ENCODE measurements at places on chromosomes 12 and 14.

DNA sequence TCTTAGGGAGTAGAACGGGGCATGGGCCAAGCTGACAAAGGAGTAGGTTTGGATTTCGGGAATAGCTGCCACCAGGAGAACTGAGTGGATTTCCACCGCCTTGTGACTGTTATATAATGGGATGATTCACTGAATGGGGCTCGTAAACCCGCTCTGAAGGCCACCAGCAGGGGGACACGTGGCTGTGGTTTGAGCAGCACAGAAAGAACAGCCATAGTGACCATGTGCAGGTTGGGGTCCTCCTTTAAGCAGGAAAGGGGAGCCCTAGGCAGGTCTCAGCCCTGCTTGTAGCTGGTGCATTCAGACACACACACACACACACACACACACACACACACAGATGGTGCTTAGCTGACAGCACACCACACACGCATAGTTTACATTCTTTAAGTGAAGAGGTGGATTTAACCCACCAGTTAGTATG is 8.6 kb upstream of the ASB2 start:
- no peak for DNase-seq

- no peak for DNase-seq
Measured at GRCh38 chr12:89935850-89936249, 227.2 kb upstream of the ATP2B1 start.

- DNase-seq, result no peak
Measured at GRCh38 chr12:38328306-38328895, 11.8 kb downstream of the ALG10B start.

GRCh38 chr14:91861091-91861490 is 6.2 kb downstream of the TC2N start:
- DNase-seq, result no peak

- no peak for DNase-seq
Measured at GRCh38 chr12:91176915-91177314, 5.7 kb downstream of the DCN start.

DNA sequence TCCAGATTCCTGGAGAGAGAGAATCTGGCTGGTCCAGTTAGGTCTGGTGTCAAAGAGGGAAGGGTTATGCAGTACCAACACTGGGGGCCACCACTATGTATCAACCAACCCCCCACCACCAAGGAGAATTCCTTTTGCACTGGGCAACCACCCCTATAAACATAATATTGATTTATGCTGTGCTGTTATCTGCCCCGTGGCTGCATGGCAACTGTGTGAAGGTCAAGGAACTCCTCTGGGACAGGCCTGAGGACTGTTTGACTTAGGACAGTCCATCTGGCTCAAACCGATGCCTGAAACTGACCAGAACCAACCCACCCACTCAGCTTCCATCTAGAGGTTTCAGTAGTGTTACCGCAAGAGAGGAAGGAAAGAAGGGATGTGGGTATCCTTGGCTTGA is 20.5 kb downstream of the PLEKHH1 start:
- DNase-seq, result no peak

- DNase-seq, result no peak
Measured at GRCh38 chr12:120240495-120240833, 25.1 kb downstream of the PXN start.

- DNase-seq, result no peak
Measured at GRCh38 chr14:34334329-34334728, 127.7 kb downstream of the SPTSSA start.

- no peak for DNase-seq
Measured at GRCh38 chr12:20272801-20273200, 95.5 kb upstream of the PDE3A start.

DNA sequence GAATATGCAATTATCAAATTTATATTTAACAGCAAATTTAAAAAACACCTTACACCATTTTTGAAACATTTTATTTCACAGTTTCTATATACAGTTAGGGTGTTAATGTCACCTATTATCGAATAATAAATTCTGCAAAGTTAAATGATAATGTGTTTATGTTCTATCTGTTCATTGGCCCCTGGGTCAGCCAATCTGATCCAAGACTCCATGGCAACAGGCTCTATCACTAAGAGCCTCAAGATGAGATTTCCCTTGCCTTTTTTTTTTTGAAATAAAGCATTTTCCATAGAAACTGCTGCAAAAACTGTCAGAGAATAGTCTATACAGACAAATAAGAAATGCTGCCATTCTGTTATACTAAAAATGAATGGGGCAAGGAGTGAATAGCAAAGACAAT is 83.2 kb upstream of the STAC3 start:
- no peak for DNase-seq

- no peak for DNase-seq
Measured at GRCh38 chr12:95763809-95764253, 26.7 kb downstream of the NTN4 start.

DNA sequence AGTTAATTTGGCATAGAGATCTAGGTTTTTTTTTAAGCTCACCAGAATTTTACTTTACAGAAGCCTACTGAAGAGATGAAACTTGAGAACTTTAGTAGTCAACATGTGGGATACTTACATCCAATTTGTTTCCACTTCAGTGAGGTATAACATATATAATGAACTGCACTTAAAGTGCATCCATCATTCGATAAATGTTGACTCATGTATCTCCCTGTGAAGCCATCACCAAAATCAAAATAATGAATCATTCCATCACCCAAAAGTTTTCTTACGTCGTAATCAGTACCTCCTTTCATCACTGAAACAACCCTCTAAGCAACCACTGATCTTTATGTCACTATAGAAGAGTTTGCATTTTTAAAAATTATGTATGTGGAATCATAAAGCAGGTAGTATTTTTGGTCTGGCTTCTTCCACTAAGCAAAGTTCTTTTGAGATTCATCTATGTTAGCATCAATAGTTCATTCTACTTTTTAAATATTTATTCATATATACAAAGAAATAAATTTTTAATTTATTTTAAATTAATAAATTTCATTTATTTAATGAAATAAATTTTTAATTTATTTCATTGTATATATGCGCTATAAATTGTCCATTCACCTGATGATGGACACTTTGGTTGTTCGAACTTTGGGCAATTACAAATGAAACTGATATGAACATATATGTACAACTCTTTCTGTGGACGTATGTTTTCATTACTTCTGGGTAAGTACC is 2.0 kb upstream of the CPNE8 start:
- DNase-seq, result no peak

- DNase-seq, result no peak
Measured at GRCh38 chr14:64074961-64075612, 219.1 kb downstream of the ESR2 start.
